ENCODE measurements at places on chromosomes 1 and 21.

GRCh38 chr1:67833602-67833940 is 304 bp upstream of the GNG12 start:
- no peak for DNase-seq

DNA sequence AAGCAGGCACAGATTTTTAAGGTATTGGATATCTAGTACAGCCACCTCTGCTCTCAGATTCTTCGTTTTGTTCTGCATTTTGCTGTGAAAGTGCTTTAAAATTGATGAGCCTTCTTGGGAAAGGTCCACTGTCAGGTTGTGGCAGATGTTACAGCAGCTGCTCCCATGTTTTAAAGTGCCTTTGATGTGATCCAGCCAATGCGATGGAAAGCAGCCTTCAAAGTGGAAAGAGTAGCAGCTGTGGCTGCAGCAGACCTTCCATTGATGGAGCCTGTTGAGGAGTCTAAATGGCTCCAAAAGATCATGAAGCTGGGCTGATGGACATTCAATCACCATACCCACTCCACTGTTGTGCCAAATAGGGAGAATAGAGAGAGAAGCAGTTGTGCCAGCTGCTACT is 816.9 kb downstream of the PLA2G4A start:
- DNase-seq, result no peak

DNA sequence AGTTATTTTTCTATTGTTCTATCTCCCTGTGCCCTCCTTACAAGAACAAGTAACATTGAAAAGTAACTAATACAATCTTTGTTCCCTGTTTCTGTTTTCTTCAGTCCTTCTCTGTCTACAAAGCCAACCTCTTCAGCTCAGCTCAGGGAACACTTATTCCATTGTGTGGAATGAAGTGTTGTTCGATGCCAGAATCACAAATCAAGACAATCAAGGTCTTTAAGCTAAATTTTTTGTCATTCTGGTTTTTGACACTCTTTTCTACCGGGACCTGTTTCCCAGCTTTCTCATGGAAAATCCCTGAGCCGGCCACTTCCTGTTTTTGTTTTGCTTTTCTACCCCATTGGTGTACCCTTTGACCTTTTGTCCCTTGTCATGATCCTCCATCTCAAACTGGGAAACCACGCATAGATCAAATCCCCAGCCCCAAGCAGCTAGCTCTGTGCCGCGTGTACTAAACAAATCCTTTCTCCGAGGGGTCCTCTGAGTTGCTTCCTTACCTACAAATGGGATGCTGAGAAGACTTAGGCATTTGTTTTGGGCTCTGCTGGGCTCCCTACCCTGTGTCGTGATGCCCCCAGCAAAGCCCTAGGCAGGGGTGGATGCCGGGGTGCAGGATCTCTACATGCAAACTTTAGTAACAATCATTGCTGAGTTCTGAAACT is 141.8 kb downstream of the TOMM20 start:
- no peak for DNase-seq

DNA sequence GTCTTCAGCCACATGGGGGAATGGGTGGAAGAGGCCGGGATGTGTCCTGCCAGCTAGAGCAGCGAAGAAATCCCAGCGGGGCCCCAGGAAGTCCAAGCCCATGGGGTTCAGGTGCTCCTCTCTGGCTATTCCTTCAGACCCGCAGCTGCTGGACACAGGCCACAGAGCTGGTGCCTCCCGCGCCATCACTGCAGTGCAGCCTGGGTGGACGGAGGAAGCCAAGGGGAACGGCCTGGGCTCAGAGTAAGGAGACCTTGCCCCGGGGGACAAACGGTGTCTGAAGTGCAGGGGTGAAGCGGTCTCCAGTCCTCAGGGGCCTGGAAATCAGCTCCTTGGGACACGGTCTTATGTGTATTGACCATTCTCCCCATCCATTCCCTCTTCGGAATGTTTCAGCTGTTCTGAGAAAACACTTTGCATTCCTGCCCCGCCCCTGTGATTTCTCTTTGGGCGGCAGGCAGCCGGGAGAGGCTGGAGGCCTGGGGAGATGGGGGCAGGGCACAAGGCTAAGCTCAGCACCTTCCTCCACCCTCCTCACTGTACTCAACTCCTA is 18.4 kb downstream of the MTHFR start:
- no peak for DNase-seq
